T1000 (cell line): ENCODE measurements at places on chromosomes 3 and 15.

DNA sequence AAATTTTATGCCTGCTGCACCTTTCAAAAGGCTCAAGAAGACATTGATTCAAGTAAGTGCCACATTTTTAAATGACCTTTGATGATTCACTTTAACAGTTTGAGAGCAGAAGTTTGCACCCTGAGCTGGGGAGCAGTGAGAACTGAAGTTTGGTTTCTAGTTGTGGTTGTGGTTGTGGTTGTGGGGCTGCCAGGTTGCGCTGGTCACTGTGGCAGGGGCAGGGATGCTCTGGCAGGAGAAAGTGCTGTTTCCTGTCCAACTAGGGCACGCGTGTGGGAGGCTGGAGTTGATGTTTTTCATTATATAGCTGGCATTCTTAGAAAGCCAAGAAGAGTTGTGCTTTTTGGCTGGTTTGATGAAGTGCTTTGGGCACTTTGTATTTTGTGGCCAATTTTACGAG is 339.7 kb upstream of the NR2F2 start:
- no peak for DNase-seq

DNA sequence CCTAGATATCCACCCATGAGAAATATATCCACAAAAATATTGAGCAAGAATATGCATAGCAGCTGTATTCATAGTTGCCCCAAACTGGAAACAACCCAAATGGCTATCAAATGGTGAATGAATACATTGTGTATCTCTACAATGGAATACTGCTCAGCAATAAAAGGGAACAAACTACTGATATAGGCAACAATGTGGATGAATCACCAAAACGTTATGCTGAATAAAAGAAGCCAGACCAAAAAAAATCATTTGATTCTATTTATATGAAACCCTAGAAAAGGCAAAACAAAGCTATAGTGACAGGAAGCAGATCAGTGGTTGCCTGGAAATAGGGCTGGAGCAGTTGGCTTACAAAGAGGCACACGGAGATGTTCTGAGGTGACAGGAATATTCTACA is 15.5 kb upstream of the CMTM7 start:
- no peak for DNase-seq

- DNase-seq = no peak
Measured at GRCh38 chr3:195880037-195880431, 28.3 kb downstream of the TNK2 start.

DNA sequence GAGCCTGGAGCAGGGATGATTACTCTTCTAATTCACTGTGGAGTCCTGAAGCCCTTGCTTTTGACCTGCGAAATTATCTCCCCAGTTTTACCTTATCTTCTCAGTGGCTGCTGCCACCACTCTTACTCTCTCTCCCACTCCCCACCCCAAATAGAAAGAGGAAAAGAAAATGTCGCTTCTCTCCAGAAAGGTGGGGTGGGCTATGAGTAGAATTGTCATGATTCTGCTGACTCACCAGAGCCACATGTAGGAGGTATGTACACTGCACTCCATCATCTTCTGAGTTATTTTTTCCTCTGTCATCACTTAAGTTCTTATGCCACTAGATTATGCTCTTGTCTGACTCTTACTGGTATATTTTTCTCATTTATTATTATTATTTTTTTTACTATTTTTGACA is 43.9 kb upstream of the TMEM158 start:
- DNase-seq = no peak

DNA sequence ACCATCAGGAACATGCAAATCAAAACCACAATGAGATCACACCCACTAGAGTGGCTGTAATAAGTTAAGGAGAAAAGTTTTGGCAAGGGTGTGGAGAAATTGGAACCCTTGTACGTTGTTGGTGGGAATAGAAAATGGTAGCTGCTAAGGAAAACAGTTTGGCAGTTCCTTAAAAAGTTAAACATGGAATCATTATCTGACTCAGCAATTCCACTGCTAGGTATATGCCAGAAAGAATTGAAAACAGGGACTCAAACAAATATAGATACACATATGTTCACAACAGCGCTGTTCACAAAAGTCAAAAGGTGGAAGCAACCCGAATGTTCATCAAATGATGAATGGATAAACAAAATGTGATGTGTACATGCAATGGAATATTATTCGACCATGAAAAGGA is 138.8 kb upstream of the ATP2B2 start:
- DNase-seq = no peak

DNA sequence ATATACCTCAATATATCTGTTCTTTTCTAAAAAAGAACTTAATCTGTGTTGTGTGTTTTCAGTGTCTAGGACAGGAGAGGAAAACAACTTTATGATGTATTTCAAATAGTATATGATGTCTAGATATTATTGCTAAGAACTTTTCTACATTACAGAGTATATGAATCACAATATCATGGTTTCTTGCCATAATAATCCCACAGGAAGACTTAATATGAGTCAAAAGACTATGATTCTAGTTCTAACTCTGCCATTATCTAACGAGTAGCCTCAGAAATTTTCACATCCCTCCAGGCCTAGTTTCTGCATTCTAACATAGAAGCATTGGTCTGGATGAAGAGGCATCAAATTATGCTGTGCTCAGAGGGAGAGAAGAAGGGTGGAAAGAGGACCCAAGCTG is 107.7 kb upstream of the SPRED1 start:
- no peak for DNase-seq

DNA sequence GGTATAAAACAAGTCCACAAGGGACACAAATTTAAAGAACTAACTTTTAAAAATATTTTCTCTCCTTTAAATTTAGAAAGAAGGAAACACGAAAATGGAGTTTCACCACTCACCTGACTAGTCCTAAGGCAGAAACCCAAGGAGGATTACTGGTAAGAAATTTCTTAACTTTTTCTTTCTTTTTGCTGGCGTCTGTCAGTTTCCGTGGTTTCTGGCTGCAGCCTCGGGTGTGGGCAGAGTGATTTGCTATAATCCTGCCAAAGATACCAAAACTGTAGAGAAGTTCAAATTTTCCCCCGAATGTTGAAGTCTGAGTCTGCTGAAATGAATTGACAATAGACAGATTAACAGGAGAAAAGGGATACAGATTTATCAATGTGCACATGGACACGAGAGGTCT is 843.6 kb upstream of the ALCAM start:
- DNase-seq = no peak
